ENCODE measurements at places on chromosomes 6 and 20. TPM values are rescaled to one million over a fixed set of nuclear protein-coding genes. Genes with fewer than 3 reads are reported as not detected.

Gene MACROD2
- 23.2 TPM for polyA plus RNA-seq

Gene MAS1
- polyA plus RNA-seq: not detected

Gene VWA7
- polyA plus RNA-seq: 5.3 TPM

Gene PDE10A
- polyA plus RNA-seq: 52.4 TPM

Gene CPNE5
- polyA plus RNA-seq: 9.5 TPM
